ENCODE measurements at places on chromosomes 3 and 15. TPM values are rescaled to one million over a fixed set of nuclear protein-coding genes. Genes with fewer than 3 reads are reported as not detected.

IL12A gene
- total RNA-seq = 1.2 TPM

GOLGA8T gene
- total RNA-seq = not detected

GOLGA8S gene
- under 0.01 TPM for total RNA-seq

MPI gene
- 39.7 TPM for total RNA-seq

CCR5 gene
- not detected for total RNA-seq

GHSR gene
- total RNA-seq = not detected

SCG5 gene
- total RNA-seq = 16.7 TPM

DUOXA2 gene
- total RNA-seq = not detected

ZDHHC23 gene
- total RNA-seq = 3.3 TPM

- DNase-seq = no peak
These were observed 85.3 kb upstream of the FXR1 start for GRCh38 chr3:180827171-180827570.

GRCh38 chr15:88835646-88836045 lies 32.4 kb downstream of the ACAN start:
- DNase-seq = peak; percentile 49

DNA sequence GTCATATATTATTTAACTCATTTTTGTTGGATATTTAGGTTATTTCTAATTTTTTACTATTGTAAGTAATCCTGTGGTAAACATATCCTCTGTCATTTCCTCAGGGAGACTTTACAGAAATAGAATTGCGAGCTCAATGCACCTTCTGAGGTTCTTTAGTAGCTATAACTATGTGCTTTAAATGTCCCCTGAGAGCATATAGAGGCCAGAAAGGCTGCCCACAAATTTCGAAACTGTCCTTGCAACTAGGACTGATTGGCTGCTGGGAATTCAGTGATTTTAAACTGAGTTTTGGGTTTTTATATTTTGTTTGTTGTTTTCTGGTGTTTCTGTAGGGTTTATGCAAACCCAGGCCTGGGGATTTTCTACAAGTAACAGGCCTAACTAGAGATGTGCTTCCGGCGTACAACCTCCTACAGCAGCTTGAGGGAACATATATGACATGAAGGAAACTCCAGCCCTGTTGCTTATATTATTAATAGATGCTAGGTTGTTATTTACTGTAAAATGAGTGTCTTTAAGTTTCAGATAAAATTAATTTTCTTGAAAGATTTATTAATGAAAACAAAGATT lies 29.1 kb upstream of the P4HTM start:
- DNase-seq = peak; percentile 12

DNA sequence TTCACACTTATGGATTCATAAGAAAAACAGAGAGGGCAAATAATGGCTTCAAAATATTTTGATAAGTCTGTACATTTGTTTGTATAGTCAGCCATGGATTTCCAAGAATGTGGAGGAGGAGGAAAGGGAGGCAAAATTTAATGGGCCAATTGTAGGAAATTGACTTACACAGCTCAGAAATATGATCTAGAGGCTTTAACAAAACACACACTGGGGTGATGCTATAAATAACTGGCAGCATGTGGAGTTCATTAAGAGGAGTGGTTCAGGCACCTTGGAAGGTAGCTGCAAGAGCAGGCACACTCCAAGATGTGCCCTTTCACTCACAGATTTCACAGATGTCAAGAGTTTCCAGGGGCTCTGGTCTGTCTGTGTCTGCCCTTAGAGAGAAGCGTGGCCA lies 193.4 kb upstream of the RASGRP1 start:
- DNase-seq = peak; percentile 72

GRCh38 chr3:16834753-16835152 lies 50.0 kb upstream of the PLCL2 start:
- DNase-seq = no peak

DNA sequence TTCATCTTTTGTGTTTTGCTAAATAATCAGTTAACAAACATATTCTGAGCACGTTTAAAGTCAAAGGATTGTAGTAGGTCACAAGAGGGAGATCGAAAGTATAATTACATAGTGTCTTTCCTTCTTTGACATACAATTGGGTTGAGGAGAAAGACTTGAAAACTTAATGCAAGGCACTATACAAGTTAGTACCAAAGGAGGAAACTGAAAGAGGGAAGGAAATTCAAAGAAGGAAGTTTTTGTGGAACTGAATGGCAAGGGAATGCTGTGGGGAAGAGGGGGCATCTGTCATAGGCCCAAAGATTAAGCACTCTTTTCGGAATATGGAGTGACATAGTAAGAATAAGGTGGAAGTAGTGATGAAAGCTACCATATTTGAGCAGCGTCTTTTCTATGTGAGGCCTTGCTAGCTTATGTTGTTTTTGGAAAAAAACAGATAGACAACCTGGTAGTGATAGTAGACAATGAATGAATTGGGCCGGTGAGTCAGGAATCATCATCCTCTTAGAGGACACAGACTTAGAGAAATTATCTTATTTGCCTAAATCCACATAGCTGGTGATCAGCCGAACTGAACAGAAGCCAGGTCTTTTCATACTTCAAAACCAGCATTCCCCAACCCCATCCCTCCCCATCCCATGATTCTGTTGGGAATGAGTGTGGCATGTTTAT lies 10.2 kb downstream of the MBNL1 start:
- DNase-seq = no peak

DNA sequence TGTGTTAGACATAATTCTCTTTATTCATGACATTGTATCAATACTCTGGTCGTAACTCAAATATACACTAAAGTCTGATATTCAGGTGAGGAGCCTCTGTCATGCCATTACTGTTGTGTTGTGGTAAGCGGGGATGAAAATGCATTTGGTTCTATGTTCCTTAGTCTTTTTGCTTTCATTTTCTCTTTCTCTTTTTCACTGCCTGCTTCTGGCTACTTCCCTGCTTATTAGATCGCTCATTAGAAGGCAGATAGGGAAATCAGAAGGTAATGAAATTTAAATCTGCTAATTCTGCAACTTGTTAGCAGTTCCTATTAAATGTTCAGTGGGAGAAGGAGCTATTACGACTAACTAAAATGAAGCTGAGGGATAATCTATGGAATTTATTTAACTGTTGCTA lies 345.0 kb downstream of the GRM7 start:
- no peak for DNase-seq

DNA sequence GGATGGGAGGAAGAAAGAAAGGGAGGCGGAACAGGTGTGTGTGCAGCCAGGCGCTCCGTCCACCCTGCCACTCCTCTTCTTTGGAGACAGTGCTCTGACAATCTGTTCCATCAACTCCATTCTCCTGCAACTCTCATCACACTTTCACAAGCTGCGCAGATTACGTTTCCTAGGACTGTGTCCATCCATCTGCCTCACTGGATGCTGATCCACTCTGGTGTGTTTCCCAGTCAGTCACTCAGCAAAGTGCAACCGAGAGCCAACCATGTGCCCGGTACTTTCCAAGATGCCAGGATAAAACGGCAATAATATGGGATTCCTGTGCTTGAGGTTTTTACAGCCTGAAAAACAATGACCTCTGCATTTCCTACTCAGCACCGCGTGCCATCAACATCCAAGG lies 59.6 kb downstream of the SLC12A8 start:
- no peak for DNase-seq

- no peak for DNase-seq
These were observed 892.4 kb downstream of the ROBO1 start for GRCh38 chr3:78875436-78875835.

DNA sequence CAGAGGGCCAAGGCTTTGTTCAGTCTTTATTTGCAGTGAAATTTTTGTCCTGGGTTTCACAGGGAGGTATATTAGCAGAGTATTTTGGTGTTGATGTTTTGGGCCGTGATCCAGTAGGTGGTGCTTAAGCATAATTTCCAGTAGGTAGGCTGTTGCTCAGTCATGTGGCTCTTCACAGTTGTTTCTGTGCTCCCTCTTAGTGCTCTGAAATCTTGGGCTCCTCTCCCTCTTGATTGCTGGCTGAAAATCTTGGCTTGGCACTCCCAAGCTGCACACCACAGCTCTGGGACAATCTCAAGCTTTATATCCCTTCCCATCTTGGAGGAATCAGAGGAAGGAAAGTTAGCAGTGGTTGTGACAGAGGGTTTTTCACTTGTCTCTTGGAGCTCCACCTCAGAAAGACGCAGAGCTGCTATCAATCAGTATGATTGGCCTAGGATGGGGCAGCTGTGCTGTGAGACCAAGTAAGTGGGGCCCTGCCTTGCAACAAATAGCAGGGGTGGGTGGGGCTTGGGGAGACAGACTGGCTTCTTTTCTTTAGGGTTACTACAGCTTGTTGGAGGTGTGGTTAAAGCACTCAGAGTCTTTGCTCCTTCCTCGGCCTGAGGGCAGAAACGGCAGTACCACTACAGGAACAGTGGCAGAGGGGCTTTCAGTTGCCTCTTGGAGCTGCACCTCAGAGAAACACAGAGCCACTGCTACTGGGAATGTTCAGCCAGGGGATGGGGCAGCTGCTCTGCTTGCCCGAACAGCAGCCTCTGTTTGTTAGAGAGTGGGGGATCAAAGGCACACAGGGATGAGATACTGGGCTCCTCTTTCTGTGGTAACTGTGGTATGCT lies 627.0 kb downstream of the SI start:
- peak; percentile 60 for DNase-seq

DNA sequence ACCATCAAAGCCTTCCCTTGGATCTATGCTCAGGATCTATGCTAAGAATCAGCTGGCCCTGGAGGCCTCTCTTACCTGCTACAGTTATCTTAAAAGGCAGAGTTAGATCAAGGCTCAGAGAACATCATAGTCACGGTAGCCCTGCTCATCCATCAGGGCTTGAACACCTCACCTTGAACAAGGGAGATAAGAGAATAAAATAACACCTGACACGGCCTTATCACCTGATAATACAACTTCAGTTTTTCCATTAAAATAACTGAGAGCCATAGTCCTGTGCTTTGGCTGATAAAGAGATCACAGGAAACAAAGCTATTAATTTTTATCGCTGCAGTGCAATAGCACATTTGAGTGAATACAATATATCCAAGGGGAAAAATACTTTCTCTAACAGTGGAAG lies 85.6 kb upstream of the LPP start:
- DNase-seq = no peak

- DNase-seq = no peak
These were observed 993.2 kb downstream of the NTRK3 start for GRCh38 chr15:87263296-87263695.

- peak; percentile 91 for DNase-seq
These were observed at the start of gene MON1A for GRCh38 chr3:49929291-49930167. MON1A (minus strand) TSS chr3:49929811; CDS start chr3:49913346, 16,465 bp downstream.

DNA sequence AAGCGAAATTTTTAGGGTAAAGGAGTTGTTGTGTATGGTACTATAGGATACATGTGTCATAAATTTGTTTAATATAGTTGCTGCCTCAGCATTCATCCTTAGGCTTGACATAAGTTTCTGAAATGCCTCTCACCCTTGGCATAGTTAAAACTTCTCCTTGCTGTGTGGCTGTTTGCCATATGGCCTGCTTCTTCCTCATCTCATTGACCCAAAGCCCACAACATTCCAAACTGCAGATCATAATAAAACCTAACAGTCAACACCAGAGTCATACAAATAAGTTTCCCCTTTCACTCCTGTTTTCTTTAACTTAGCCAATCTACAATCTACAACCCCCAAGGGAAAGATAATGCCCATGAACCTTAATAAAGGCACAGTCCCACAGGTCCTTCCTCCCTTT lies 136.6 kb downstream of the TMCC1 start:
- DNase-seq = peak; percentile 59

GRCh38 chr3:129528589-129529100 lies at the start of gene RHO:
RHO (plus strand) TSS chr3:129528639; CDS start chr3:129528734, 95 bp downstream.
- DNase-seq = no peak

DNA sequence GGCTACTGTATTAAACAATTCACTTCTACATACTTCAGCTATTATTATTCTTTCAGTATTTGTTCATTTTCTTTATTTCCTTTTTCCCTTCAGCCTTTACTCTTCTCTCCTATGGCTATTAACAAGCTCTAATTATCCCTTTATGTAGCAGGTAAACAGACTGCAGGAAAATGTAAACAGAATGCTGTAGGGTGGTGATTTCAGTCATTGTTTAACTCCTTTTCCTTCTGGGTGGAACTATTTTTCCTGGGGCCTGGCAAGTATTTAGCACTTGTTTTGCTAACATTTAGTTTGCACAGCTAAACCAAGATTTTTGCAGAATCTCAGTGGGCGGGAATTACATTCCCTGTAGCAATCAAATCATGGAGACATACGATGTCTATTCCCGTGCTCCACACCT lies 14.4 kb downstream of the RARB start:
- no peak for DNase-seq

GRCh38 chr15:41811432-41812195 lies 16.3 kb upstream of the JMJD7 start:
- peak; percentile 90 for DNase-seq

- DNase-seq = no peak
These were observed 921 bp downstream of the MGLL start for GRCh38 chr3:127821394-127821793.

DNA sequence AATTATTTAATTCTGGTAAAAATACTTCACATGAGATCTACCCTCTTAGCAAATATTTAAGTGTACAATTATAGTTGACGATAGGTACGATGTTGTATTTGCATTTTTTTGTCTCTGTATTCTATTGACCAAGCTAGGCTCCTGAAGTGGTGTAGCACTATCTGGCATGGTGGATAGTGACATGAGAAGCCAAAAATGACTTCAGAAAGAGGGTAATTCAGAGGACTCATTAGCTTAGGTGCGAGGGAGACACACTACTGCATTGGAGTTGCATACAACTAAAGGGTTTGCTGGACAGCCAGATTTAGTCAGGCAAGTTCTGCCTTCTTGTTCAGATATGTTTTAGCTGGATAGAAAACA lies 50.6 kb downstream of the KBTBD8 start:
- DNase-seq = no peak

GRCh38 chr15:74208496-74208895 lies 5.9 kb upstream of the STRA6 start:
- DNase-seq = no peak

DNA sequence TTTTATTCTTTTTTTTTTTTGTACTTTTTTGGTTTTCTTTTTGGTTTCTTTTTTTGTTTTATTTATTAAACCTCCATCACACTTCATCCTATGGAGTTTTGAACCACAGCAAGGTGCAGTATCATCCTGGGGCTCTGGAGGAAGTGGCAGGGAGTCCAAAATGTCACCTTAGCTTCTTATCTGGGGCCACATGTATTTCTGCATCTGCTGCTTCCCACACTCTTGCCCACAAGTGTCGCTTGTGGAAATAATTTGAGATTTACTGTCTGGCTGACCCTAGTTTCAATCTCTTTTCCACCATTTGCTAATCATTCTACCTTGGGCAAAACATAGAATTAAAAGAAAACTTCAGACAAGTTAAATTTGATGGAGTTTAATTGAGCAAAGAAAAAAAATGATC lies 6.4 kb downstream of the OPA1 start:
- DNase-seq = no peak

DNA sequence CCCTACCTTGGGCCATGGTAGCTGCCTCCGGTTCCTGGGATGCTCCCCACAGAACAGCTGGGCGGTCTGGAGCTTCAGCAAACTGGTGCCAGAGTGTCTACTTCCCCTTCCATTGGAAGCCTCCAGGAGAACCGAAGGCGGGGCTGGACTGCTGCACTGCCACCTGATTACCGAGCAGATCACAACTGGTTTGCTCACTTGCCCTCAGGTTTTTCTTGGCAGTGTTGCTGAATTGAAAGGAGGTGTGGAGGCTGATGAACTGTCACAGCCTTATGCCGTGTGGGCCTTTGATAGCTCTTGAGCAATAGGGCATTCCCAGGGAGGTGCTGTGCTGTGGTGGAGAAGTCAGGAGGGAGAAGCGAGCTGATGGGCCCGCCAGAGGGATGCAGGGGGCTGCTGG lies at the start of gene TGM5:
Gene TGM5, minus strand, starts transcription at position 95 of the 400 bp plus-strand sequence. Its CDS starts 79 bp downstream, at position 16.
- no peak for DNase-seq

Measured in fibroblast of the aortic adventitia (primary cell).